ENCODE measurements at places on chromosomes 13 and 19.
A peak's percentile ranks its signal among the peaks of the same experiment; 100 is the strongest.

GRCh38 chr19:41531438-41532311 is 44.3 kb upstream of the CEACAM21 start:
- DNase-seq: no peak

- no peak for DNase-seq
These were observed 41.9 kb downstream of the WTIP start for GRCh38 chr19:34523408-34523807.

- DNase-seq: no peak
These were observed 387.6 kb downstream of the SLITRK6 start for GRCh38 chr13:85411591-85411990.

- no peak for DNase-seq
These were observed 41.5 kb downstream of the WDFY2 start for GRCh38 chr13:51625555-51626345.

GRCh38 chr19:45471931-45472562 is 4.3 kb downstream of the FOSB start:
- no peak for DNase-seq

DNA sequence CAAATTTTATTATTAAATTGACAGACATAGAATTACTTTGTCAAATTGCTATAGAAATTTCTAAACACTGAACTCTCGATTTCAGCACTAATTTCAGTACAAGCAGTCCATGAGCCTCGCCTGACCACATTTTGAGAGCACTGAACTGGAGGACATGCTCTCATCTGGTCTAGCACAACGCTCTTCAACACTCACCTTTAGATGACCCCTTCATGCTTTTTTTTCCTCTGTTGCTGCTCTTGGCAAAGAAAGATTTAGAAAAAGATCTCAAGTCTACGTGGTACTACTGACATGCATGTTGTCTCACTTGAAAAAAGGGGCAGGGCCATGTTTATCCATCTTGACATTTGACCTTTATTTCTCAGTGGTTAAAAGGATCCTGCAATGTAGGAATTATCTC is 981.5 kb downstream of the DIAPH3 start:
- peak; percentile 59 for DNase-seq

- no peak for DNase-seq
These were observed 262.5 kb upstream of the STARD13 start for GRCh38 chr13:33548069-33548468.

- DNase-seq: peak; percentile 18
These were observed 109.9 kb downstream of the OLFM4 start for GRCh38 chr13:53138376-53139036.

DNA sequence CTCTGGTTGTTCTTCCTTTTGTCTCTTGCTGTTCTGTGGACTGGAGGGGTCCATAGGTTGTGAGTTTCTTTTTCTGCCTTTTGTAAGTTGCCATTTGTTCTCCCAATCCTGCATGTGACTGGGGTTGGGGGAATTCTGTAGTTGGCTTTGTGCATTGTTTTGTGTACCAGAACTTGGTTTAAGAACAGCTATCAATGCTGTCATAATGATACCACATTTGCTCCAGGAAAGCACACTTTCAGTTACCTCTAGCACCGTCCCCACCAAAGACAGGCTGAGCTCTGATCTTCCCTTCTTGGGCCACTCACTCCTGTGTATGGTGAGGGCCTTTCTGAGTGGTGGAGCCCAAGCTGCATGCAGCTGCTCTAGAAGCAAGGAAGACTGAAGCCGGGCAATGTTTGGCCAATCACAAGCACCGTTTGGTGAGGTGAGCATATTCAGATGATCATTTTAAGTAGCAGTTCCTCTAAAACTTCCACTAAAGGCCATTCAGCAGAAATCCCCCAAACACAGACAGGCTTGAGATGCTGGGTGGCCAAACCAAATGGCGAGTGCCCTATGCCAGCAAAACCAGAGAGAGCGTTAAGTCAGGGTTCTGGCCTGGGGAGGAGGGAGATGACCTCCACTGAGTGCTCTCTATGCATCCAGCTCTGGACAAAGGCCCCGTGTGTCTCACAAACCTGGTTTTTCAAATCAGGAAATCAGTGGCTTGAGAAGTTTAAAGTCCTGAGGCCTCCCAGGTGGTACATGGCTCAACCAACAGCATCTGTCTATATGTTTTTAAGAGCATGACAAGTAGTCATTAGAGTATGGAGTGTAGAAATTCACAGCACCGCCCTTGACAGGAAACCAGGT is 120.7 kb upstream of the SPATA13 start:
- DNase-seq: no peak

DNA sequence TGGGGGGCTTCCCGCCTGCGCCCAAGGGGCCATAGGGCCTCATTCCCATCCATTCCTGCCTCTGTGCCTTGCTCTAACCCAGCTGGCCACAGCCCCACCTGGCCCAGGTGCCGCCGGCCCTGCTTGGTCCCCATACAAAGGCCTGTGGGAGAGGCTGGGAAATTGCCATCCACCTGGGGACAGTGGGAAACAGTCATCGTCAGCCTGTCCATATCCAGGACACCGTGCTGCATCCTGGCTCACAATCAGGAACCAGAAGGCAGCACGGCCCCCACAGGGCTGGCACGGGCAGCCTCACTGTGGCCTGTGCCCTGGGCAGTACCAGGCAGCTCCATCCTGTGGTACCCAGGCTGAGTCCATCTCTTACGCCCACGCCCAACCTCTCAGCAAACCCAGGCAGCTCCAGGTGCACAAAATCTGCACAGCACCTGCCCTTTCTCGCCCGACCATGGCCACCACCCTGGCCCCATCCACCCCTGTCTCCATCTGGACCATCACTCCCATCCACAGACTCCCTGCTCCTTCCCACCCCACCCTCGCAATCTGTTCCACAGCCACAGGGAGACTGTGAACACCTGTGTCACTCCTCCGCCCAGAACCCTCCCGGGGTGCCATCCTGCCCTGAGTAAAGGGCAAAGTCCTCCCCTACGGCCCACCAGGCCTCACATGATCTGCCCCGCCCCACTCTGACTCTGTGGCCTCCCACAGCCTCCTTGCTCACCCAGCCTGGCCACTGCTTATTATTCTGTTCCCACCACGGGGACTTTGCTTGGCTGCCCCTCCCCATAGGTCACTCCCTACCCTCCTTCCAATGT is 21.1 kb upstream of the FBXO27 start:
- no peak for DNase-seq

- DNase-seq: no peak
These were observed 81.7 kb downstream of the ZNF429 start for GRCh38 chr19:21587117-21587461.

- DNase-seq: no peak
These were observed 31.6 kb upstream of the TFDP1 start for GRCh38 chr13:113552786-113553434.

DNA sequence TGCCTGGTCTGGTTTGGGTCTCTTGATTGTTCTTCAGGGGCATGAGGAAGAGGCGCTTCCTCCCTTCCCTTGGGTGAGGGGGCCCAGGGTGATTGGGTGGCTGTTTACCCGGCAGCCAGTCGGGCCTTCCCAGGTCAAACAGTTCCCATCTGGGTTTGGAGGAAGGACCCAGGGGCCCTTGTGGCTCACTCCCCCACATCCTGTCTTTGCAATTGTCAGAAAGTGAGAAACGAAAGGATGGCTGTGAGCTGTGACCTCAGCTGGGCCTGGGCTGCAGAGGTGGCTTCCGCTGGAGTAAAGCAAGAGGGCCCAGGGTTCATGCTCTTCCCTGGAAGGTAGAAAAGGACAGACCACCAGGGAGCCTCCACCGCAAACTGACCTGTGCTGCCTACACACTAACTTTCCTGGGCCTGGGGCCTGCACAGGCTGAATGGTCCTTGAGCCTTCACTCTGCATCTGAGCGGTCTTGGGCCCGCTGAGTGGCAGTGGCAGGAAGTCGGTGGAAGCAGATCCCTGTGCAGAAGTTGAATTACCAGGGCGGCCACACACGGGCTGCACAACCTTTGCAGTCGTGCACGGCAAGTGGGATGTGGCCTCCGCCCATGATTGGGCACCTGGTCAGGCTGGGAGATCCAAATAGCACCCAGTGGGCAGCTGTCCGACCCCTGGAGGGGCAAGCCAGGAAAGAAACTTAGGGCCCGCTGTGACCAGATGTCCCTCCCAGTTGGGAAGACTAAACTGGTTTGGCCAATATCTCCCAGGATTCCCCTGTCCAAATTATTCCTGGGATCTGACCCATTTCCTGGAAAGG is 5.3 kb upstream of the CD79A start:
- DNase-seq: no peak

DNA sequence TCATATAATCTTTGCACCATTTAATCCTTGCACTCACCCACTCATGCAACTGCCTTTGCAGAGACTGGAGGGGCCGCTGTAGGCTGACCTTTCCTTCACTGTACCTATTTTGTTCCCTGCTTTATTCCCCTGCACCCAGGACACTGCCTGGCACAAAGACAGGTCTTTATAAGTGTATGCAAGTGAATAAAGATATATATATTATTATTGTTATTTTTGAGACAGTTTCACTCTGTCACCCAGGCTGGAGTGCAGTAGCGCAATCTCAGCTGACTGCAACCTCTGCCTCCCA is 3.8 kb downstream of the ALOX5AP start:
- DNase-seq: no peak

DNA sequence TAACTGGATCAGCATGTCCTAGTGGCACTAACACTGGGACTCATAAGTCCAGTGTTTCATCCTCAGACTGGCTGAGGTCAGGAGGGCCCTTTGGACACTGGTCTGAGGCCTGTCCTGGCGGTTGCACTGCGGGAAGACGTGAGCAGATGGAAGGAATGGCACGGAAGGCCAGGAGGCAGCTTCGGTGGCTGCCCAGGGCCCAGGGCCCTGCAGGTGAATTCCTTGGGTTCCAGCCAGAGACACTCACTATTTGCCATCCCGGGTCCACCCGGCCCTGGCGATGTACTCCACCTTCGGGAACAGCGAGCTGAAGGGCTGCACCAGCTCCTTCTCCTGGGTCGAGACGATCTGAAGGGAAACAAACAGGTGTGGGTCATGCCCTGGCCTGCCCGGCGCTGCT is 26.3 kb downstream of the DPP9 start:
- DNase-seq: no peak

GRCh38 chr13:26255691-26256277 is 1.9 kb downstream of the CDK8 start:
- DNase-seq: no peak

GRCh38 chr13:90995614-90996013 is 351.9 kb upstream of the MIR17HG start:
- DNase-seq: no peak

DNA sequence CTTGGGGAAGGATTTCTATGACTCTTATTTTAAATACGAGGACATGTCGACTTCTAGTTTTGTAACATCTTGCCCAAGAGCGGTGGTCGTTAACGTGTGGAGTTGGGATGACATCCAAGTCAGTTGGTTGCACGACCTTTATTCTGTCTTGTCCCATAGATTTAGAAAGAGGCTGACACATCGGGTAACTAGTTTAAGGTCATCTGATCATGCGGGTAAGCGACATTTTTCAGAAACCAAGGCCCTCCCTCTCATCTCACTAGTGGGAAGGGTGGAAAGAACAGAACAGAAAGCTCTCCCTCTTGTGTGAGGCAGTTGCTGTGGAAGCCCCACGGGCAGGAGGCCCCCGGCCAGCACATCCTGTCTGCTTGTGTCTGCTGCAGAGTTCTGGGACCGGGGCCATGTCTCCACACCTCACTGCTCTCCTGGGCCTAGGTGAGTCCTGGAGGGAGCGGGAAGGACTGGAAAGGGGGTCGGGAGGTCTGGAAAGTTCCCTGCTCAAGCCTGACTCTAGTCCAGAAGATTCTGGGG is at the start of gene LAIR2:
LAIR2 (plus strand) TSS at position 314 of the 531 bp plus-strand sequence; CDS start at position 402, 88 bp downstream.
- no peak for DNase-seq

- DNase-seq: no peak
These were observed 242.6 kb downstream of the NDFIP2 start for GRCh38 chr13:79723519-79724024.

DNA sequence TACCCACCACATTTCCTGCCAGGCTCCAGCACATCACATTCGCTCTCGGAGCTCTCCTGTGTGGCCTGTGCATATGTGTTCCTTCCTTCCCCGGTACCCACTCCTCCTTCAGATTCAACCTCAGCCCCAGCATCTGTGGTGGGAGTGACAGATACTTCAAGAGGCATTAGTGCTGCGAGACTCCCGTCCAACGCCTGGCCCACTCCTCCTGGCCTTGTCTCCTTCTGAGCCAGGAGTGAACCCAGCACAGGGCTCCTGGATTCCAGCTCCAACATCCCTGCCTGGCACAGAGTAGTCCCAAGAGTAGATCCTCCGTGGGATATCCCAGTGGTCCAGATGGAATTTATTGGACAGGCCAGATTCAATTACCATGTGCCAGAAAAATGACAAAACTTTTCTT is 55.9 kb downstream of the SACS start:
- DNase-seq: no peak

DNA sequence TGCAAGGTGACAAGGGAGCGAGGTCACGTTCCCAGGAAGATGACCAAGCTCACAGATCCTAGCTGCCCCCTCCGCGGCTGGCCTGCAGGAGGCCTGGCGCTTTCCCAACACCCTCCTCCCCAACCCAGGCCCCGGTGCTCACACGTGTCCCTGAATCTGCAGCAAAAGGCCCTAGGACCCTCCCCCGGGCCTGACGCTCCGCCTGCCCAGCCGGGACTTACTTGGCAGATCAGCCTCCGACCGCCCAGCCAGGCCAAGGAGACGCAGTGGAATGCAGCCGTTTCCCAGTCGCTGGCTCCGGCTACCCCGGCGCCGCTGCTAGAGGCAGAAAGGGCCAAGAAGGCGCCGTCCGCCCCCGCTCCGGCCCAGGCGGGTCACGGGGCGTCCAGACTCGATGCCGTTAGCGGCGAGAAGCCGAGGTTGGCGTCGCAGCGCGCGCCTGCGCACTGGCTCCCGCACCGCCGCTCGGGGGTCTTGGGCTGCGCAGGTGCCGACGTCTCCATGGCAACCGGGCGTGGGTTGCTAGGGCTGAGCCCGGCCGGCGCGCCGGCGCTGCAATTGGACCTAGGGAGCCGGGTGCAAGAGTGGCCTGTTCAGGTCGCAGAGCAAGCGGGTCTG is at the start of gene PNMA8A:
PNMA8A (minus strand) TSS at position 448 of the 618 bp plus-strand sequence. CDS start 528 bp downstream, outside the sequence.
- DNase-seq: peak; percentile 88

GRCh38 chr19:51706885-51707284 is 13.8 kb downstream of the SPACA6 start:
- no peak for DNase-seq

GRCh38 chr13:103288114-103288513 is 221.9 kb upstream of the SLC10A2 start:
- no peak for DNase-seq

- no peak for DNase-seq
These were observed 710.0 kb upstream of the ARGLU1 start for GRCh38 chr13:107277911-107278310.

DNA sequence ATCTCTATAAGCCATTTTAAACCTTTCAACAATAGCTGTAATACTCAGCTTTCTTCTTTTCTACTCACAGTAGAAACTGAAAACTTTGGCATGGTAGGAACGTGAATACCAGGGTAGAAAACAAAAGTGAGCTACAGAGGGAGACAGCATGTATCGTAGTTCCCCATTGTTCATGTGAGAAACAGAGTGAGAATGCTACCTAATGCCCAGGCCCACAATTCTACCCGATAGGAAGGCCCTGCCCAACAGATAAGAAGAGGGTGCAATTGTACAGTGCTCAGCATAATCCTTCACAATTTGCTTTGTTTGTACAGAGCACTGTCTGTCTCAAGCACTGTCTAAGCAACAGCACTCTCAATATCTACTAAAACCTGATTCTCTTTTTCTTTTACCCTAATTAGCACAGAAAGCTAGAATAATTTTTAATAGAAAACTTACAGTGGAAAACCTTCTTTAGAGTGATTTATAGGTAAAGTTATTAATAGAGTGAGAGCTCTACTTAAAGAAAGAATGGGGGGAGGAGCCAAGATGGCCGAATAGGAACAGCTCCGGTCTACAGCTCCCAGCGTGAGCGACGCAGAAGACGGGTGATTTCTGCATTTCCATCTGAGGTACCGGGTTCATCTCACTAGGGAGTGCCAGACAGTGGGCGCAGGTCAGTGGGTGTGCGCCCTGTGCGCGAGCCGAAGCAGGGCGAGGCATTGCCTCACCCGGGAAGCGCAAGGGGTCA is 322.3 kb downstream of the EFNB2 start:
- DNase-seq: no peak

Data from NCI-H2171 (cell line).